ENCODE measurements at places on chromosomes 3 and 15.

GRCh38 chr3:134607054-134608022 lies 43.5 kb downstream of the KY start:
- no peak for DNase-seq

GRCh38 chr3:24952388-24952787 lies 457.7 kb upstream of the THRB start:
- DNase-seq, result no peak

DNA sequence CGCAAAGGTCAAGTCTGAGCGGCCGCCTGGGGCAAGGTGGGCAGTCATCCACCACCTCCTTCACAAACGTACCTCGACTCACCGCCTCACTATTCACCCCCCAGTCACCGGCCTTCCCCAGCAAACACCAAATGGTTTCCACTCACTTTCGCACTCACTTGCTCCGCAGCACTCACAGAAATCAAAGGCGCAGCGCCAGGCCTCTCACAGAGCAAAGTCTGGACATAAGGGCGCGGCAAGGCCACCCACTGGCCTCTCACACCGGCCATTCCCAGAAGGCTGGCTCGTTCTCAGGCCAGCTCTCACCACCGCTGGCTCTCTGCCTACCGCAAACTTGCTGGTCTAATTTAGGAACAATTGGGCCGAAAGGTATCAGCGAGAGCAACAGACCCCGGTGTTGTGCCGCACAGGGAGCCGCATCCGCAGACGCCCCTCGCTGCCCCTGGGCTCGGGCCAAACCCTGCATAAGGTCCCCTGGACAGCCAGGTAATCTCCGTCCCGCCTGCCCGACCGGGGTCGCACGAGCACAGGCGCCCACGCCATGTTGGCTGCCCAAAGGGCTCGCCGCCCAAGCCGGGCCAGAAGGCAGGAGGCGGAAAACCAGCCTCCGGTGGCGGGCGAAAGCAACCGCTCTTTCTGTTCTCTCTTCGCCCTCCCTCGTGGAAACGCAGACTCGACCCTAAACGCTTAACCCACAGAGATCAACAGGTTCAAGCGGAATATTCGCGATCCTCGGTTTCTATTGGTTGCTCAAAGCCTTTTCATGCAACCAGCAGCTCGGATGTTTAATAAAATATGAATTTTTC lies 2.9 kb downstream of the SHOX2 start:
- peak; percentile 23 for DNase-seq

- no peak for DNase-seq
These were observed 31.9 kb upstream of the WNT5A start for GRCh38 chr3:55519019-55519418.

DNA sequence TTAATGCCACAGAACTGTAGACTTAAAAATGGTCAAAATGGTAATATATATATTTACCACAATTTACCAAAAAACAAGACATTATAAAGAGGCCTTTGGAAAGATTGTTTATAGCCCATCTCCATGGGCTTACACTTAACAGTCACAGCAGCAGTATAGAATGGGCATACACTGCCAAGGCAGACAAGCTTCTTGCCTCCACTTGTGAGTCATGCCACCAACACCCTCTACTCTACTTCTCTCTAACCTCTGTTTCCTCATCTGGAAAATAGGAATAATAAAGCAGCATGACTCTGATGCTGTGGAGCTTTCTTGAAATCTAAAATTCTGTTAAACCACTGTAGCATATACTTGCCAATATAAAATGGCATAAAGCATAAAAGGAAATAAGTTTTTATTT lies 14.4 kb upstream of the GPR156 start:
- no peak for DNase-seq

DNA sequence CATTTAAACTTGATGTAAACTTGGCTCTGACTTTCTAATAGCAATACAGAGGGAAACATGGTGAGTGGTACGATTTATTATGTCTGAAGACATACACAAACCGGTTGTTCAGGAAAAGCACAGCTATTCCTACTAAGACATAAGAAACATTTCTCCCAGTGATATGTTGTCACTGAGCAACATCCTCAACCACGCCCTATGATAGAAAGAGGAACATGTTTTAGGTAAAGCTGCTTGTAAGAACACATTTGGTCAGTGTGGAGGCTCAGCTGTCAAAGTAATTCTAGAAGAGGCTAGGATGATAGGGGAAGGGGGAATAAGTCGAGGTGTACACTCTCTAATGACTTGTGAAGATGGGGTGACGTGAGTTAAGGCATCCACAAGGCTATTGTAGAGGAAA lies 42.7 kb upstream of the B3GNT5 start:
- no peak for DNase-seq

GRCh38 chr3:147216143-147216673 lies 190.1 kb downstream of the ZIC4 start:
- no peak for DNase-seq

DNA sequence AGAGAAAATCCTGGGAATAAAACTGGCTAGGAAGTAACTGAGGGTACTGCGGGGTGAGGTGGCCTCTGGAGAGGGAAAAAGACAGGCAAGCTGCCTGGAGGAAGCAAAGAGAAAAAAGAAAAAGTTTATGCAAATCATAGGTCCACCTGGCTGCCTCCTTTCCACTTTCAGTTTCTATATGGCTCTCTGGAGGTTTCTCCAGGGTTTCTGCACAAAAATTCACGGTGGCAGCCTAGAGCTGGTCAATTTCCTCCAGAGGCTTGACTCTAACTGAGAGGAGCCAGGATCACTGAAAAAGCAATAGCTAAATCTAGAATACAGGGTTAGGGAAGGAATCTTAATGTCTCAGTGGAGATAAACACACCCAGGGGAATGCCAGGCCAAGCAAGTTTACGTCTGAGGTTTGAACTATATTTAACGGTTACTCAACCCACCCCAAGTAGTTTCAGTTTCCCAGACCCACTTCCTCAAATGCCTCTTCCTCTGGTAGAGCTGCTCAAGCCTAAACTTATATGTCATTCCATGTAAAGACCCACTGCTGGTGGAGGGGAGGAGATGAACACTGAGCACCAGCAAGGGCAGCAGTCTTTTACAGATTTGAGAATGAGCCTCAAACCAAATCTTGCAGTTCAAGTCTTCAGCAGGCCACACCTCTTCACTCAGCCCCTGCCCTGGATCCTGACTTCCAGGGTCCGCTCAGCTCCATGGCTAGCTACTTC lies 5.7 kb downstream of the LYSMD2 start:
- no peak for DNase-seq

GRCh38 chr15:100255644-100256043 lies 86.1 kb downstream of the ADAMTS17 start:
- no peak for DNase-seq

DNA sequence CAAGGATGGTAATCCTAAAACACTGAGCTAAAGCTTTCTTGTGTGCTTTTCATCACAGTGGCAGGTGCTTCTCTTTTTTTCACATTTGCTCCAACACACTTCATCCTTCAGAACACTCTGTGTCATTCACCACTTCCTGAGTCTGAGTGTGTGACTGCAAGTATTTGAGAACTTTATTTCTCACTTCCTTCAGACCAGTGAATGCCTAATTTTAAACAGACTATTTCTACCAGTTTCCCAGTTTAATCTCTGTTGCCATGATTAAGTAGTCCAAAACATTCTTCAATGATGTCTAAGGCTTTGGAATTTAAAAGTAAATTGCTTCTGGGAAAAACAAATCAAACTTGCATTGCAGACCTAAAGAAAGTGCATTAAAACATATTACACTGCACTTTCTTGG lies 541.2 kb downstream of the RBMS3 start:
- DNase-seq, result no peak

DNA sequence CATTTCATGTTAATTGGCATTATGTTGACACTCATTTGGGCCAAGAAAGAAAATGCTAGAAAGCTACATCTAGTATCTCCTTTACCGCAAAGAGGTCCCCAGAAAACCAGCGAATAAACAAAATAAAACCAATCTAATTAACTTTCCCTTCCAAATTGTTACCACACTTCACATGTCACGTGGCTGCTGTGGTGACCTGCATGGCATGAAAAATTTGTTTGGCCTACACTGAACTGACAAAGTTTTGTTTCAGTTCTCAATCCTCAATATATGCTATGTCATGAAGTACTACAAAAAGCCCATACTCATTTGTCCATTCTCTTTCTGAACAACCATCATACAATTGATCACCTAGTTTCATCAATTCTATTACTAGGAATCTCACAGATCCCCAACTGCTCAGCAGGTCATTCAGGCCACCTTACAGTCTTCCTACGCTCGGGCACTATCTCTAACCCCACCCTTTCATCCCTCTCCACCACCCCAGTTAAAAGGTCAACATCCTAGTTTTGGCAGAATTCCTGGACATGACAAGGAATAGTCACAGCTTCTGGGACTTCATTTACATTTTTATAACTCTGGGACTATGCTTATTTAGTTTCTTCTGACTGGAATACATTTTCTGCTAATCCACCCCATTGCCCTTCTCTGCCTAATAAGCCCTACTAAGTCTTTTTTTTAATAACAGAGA lies 480.4 kb downstream of the IGSF11 start:
- DNase-seq, result no peak

DNA sequence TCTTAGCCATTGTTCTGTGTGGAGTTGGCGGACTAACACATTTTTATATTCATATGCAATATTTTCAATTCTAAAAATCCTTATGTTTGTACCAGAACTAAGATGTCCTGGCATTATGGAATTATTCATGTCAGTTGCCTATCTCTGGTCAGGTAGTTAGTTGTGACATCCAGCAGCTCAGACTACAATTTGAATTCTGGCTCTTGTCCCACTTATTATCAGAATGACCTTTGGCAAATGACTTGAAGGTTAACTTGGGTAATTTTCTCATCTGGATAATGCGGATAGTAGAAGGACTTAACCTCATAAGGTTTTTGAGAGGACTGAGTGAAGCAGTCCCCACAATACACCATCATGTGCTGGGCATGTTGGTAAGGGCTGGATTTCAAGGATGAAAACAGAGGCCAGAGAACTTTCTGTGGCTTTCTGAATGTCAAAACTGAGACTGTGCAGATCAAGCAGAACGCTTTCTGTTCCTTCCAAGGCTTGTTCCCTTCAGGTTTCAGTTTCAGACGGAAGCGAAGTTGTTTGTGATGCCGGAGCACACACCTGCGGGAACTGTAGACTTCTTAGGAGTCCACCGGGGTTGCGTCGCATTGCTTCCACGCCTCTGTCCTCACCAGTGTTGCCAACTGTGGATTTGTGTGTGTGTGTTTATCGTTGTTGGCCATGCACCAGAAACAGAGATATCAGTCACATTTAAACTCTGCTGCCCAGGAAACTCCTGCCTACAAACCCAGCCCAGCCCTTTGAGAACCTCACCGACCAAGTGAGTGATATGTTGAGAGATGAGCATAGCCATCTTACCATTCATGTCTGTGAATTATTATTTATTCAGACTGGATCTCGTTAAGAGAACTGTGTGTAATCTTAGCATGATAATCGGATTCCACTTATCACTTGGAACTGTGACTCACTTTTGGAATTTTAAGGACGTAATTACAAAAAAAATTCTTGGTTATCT lies 76.0 kb downstream of the PTPRG start:
- DNase-seq, result no peak

DNA sequence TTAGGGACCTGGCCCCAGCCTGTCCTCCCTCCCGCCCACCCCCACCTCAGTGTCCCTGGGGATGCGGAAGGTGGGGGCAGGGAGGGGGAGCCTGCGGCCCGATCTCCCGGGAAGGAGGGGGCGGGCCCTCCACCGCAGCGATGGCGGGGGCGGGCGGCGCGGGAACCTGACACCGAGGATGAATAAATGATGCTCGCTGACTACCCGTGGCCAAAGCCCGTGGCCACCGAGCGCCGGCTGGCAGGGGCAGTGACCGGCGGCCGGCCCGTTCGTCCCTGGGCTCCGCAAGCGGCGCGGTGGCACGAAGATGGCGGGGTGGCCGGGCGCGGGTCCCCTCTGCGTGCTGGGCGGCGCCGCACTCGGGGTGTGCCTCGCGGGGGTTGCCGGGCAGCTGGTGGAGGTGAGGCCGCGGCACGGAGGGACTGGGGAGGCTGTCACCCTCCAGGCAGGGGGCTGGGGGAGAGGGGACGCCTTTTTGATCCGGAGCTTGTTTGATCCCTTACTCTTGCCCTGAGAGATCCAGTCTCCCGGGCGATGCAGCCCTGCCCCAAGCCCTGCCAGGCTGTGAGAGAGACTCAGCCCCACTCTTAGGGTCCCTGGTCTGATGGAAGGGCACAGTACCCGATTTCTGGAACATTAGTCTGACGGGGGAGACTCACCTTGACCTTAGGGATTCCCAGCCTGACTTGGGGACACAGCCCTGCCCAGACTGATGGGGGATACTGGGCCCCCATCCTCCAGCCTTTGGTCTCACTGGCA lies at the start of gene TMIE:
Gene TMIE (plus strand): TSS at position 212 of the 759 bp plus-strand sequence. CDS start 96 bp downstream, at position 308.
- no peak for DNase-seq

GRCh38 chr15:53305101-53305500 lies 454.4 kb downstream of the WDR72 start:
- no peak for DNase-seq

DNA sequence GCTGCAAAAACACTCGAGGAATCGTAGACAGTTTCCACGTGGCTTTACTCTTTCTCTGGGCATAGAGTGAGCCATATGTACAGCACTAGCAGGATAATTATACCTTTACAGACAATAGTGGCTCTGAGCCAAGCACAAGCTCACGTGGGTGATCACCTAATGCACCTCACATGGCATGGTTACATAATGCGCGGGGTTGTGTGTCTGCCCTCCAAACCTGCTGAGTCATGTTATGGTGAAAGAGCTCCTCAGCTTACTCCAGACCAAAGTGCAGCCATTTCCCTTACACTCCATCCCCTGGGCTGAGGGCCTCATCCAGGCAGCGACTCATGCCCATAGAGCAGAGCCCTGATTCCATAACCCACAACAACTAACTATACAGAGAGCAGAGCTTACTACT lies 1458.4 kb upstream of the CADM2 start:
- no peak for DNase-seq

DNA sequence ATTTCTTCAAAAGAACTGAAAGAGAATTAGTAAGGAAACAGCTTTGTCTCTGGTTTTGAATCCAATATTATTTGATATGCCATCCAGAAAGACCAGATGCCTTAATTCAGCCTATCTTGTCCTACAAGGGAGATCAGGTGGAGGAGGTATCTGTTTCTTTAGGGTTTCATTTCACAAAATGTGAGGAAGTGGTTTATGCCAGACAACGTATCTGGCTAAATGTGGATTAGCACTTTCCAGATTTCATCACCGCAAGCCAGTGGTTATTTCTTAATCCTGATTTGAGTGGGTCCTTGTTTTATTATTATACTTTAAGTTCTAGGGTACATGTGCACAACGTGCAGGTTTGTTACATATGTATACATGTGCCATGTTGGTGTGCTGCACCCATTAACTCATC lies 271.1 kb downstream of the EBLN2 start:
- no peak for DNase-seq

DNA sequence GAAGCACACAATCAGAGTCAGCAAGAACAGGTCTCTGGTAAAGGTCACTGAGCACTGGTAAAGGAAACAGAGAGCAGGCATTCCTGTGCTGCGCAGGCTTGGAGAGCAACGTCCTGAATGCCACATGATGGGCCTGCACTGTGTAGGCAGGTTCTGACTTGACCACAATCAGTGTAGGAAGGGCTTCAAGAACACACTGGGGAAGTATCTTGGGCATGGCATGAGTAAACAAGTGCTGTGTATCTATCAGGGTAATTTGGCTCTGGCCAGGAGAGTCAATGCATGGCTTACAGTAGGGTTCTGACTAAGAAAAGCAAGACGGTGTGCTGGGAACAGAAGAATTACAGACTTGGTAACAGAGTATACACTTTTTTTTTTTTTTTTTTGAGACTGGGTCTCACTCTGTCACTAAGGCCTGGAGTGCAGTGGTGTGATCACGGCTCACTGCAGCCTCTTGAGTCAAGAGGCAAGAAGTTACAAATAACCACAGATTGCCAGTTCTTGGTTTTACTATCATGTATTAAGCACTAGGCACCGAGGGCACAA lies 30.6 kb downstream of the TBC1D2B start:
- DNase-seq, result no peak

- no peak for DNase-seq
These were observed 6.5 kb downstream of the KLHL18 start for GRCh38 chr3:47288966-47289910.

Data from frontal cortex (tissue), 4 donors.